DMS153 (cell line): ENCODE measurements at places on chromosomes 16 and 17.

- DNase-seq, result no peak
Observed at GRCh38 chr17:34117332-34117731, 137.8 kb upstream of the CCL2 start.

DNA sequence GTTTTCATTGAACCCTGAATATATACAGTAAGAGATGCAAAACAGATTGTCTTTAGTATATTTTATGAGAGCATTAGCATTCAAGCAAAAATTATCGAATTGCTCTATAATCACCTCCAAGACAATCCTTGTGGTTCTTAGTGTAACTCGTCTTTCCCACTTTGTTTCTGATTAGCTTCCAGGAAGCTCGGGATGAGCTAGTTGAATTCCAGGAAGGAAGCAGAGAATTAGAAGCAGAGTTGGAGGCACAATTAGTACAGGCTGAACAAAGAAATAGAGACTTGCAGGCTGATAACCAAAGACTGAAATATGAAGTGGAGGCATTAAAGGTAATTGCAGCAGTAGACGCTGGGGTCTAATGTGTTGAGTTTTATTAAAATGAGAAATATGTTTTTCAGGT is 9.9 kb downstream of the NDEL1 start:
- DNase-seq, result no peak

- no peak for DNase-seq
Observed at GRCh38 chr17:57436565-57436964, 180.2 kb downstream of the MSI2 start.

- DNase-seq, result peak; percentile 34
Observed at GRCh38 chr16:20774703-20775362, 11.0 kb downstream of the ACSM3 start.

DNA sequence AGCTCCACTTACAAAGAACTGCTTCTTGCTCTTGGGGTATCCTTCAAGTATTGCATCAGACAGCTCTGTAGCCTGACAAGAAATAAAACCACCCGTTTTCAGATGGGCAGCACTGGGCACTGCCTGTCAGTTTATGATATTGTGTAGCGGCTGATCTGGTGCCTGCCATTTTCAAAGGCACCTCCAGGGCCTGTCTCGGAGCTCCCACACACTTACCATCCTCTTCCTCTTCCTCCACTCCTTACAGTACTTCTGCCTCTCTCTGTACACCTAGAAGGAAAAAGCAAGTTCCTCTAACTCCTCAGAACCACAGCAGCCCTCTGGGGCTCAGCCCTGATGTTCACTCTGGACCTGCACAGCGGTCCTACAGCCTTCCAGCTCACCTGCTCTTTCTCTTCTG is 4.4 kb downstream of the PSMC3IP start:
- no peak for DNase-seq
